Trophoblast cell (in vitro differentiated cells and primary cell): ENCODE measurements at places on chromosomes 7 and 10.

DNA sequence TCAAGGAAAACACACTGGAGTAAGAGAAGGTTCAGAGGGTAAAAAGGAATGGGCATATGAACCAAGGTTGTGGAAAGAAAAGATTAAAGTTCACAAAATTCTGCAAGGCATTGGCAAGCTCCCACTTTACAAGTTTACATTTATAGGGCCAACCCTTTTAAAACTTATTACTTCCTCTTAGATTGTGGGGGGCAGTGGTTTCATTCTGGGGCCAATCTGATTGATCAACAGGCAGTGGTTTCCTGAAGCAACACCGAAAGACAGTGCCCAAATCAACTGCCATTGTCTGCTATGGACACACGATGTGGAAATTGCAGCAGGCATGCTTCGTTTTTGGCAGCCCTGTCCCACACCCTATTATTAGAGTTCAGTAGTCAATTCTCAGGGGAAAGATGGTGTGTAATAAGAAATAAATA lies 154.0 kb downstream of the SGMS1 start:
- DNase-seq = no peak

DNA sequence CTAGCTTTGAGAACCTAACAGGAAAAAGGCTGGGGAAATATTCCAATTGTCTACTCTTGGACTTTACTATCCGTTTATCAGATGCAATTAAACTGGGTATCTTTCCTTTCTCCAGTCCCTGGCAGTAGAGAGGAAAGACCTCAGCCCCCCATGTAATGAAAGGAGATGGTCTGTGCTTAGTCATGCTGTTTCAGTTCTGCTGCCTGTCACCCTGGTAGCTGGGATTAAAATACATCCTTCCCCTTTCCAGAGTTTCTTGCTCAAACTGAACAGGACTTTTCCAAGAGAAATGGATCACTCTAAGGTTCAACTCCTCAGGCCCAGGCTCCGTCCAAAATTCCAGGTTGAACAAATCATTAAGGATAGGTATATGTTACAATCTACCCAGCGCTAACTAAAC lies 202.9 kb downstream of the PTEN start:
- DNase-seq = no peak

DNA sequence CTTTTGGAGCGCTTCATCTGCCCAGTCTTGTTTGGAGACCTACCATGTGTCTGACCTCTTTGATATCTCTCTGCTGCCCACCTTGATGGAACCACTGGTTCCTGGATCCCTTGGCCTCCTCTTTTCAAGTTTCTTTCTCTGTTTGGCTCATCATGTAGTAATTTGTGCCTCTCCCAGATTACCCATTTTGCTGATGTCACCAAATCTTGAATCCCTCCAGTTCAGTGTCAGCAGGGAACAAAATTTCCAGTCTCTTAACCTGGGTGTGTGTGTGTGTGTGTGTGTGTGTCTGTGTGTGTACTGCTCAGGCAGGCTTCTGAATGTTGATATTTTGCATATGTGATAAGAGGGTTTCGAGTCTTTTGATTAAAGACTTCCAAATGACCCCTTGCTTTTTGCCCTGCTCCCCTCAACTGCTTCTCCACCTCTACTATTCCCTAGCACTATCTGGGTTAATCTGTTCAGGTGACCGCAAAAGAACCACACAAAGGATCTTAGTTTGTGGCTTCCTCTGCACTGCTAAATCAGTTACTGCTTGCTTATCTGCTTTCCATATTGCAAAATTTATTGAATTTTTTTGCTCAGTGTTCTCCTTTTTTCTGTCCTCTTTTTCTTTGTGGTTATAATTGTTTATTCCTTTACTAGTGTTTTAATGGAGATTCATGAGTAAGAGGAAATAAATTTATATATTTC lies 25.7 kb downstream of the MYO3A start:
- DNase-seq = no peak

- no peak for DNase-seq
Observed at GRCh38 chr10:89341649-89342048, 13.9 kb downstream of the IFIT3 start.

GRCh38 chr10:97861097-97861750 lies 11.6 kb downstream of the GOLGA7B start:
- peak; percentile 8 for DNase-seq

GRCh38 chr7:42115795-42116194 lies 121.2 kb downstream of the GLI3 start:
- no peak for DNase-seq

DNA sequence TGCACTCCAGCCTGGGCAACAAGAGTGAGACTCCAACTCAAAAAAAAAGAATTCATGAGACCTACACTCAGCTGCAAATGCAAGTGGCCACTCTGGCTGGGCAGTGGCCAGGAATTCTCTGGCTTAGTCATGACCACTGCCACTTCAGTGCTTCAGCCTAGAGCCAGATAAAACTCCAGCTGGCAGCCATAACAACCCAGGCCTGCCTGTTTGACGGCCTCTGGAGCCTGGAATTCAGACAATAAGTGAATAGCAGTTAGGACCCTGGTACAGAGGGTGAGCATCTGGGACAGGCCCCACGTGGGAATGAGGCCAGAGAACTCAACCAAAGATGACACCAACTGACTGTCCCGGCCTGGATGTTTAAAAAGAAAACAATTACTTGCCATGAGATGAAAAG lies 18.9 kb downstream of the RCC1L start:
- DNase-seq = peak; percentile 68

DNA sequence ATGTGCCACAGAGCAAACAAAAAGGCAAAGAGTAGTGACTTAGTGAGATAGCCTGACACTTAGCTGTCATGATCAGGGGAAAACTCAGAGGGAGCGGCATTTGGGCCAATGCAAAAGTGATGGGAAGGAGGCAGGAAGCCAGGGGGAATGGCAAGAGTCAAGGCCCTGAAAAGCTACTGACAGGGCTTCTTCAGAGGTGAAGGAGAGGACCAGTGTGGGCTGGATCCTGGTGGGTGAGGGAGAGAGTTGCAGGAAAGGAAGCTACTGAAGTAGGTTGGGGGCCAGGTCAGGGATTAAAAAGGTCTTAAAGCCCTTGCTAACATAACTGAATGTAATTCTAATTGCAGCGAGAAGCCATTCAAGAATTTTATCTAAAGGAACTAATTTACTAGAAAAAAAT lies 117.0 kb downstream of the AASS start:
- DNase-seq = no peak

DNA sequence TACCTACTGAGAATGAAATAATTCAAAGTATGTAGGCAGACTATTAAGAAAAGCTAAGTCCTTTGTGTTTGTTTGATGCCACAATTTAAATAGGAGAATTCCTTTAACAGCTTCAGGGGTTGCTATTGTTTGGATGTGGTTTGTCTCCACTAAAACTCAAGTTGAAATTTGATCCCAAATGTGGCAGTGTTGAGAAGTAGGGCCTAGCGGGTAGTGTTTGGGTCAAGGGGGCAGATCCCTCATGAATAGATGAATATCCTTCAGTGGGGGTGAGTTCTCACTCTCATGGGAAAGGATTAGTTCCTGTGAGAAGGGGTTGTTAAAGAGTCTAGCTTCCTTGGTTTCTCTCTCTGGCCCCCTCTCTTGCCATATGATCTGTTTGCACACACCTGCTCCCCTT lies 97.0 kb downstream of the HGF start:
- no peak for DNase-seq

GRCh38 chr10:77182803-77183202 lies 454.8 kb downstream of the KCNMA1 start:
- DNase-seq = no peak

GRCh38 chr10:30455816-30456215 lies 21.8 kb downstream of the MAP3K8 start:
- no peak for DNase-seq

DNA sequence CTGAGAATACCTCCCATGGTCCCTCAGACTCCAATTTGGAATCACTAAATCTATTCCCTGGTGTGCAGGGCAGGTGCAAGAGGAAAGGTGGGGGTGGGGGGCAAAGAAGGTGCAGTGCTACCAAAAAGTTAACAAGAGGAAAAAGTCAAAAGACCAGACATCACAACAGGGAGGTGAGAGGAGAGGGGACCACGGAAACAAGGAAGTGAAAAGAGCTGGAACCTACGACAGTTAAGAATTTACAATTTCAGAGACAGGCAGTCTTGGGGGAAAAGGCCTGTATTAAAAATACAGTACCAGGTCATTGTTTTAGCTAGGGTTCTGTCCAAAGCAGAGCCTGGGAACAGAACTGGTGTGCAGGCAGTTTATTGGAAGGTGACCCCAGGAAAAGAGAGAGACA lies 14.6 kb downstream of the ITGB1 start:
- DNase-seq = no peak
